ENCODE measurements at places on chromosomes 2 and 18. TPM values are rescaled to one million over a fixed set of nuclear protein-coding genes. Genes with fewer than 3 reads are reported as not detected.

DNA sequence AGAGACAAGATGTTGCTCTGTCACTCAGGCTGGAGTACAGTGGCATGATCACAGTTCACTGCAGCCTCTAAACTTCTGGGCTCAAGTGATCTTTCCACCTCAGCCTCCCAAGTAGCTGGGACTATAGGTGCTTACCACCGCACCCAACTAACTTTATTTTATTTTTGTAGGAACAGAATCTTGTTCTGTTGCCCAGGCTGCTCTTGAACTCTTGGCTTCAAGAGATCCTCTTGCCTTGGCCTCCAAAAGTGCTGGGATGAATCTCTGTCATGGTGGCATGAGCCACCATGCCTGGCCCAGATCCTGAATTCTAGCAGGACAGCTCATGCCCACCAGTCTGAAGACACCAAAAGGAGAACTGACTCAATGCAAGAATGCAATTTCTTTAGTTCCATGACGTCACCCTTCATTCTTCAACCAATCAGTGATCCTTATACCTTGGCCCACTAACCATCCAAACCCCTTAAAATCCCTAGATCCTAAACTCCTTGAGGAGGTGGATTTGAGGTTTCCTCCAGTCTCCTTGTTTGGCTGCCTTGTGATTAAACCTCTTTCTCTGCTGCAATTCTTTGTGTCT is 25.6 kb upstream of the CXXC1 start:
- no peak for DNase-seq

GRCh38 chr2:27807476-27807875 is 36.0 kb downstream of the MRPL33 start:
- DNase-seq: no peak

The CFC1 gene
- not detected for total RNA-seq

The FOXI3 gene
- total RNA-seq: not detected

GRCh38 chr2:216607277-216607560 is 26.0 kb upstream of the IGFBP2 start:
- DNase-seq: no peak

GRCh38 chr2:66803726-66804125 is 368.8 kb downstream of the MEIS1 start:
- no peak for DNase-seq

GRCh38 chr2:177302552-177302951 is 38.0 kb upstream of the NFE2L2 start:
- DNase-seq: no peak

DNA sequence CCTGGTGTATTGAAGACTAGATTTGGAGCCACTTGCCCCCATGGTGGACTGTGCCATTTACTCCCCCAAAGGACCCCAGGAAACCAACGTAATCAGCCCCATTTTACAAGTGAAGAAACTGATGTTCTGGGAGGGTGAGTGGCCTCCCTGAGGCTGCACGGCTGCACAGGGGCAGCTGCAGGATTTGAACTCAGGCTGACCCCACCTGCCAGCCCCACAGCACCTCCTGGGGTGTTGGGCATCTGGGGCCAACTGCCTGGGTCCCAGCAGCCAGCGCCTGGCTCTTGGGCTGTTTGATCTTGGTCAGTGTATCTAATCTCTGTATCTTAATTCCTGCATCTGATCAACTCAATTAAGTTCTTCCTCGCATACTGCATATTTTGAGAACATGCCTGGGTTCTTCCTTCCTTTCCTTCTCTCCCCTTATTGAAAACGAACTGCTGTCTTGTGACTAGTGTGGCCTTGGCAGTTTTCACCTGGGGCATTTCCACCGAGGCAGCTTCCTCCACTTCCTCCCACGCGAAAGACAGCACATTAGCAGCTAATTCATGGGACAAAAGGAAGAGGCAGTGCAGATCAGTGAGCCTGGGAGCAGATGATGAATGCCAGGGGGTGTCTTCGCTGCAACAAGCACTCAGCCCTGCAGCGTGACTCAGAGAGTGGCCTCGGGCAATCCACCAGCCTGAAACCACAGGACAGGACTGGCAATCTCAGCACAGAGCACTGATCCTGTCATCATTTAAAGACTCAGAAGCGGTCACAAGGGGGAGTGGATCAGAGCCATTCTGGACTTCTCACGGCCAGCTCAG is 184.1 kb upstream of the RAB12 start:
- no peak for DNase-seq

The FBXO48 gene
- total RNA-seq: 0.97 TPM

The EPAS1 gene
- total RNA-seq: 275 TPM

The MAL gene
- 2.3 TPM for total RNA-seq

DNA sequence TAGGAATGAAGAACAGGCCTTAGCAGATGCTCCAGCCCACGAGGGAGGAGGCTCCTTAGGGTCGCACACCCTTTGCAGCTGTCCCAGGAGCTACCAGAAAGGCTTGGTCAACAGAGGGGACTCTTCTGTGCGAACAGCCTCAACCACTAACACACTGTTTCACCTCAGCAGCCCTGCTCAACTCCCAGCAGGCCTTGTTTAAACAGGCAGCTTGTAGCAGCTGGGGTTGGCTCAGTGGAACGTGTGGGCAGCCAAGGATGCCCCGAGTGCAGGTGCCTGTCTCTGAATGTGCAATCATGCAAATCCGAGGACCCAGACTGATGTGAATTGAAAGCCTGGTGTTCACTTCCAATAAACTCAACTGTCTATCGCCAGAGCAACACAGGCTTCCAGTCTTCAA is 88.7 kb upstream of the CXCR4 start:
- no peak for DNase-seq

DNA sequence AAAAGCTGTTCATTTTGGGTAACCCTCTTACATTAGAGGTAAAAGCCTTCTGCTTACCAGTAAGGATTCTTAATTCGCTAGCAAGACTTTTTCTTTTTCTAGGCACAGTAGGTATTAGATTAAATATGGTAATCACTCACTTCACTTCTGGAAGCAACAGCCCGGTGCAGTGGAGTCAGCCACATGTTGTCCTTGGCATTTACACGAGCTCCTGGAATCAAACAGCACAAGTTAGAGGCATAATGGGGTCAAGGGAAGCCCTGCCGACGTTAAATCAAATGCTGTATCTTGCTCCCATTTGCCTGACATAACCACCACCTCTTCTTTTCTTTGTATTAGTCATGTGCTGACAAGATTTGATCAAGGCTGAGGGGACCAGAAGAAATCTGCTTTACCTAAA is 174.1 kb downstream of the ANKRD44 start:
- no peak for DNase-seq

GRCh38 chr2:120669121-120669952 is 66.3 kb upstream of the GLI2 start:
- DNase-seq: no peak

The TSPYL6 gene
- 0.20 TPM for total RNA-seq

DNA sequence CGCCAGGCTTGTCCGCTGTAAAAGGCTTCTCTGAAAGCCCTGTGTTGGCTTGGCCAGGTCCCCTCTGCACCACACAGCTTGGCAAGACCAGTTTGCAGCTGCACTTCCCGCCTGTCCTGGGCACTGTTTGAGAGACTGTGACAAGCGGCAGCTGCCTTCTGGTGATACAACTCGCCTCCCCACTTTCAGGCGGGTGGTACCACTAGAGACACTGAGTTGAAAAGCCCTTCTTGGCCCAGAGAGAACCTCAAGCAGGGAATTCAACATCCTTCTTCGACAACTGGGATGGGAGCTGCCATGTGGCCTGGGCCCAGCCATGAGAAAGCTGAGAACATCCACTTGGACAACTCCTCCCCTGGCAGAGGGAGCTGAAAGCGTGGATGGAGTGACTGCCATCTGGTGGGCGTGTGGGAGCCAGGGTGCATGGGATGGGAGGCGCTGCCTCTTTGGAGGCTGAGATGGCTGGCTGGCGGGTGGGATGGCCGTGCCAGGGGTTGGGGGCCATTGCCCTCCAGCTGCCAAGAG is 125.5 kb upstream of the REV1 start:
- DNase-seq: no peak

- no peak for DNase-seq
Measured at GRCh38 chr18:39113790-39114189, 1548.2 kb upstream of the CELF4 start.

- no peak for DNase-seq
Measured at GRCh38 chr18:23828426-23828825, 139.2 kb downstream of the LAMA3 start.

- no peak for DNase-seq
Measured at GRCh38 chr2:207724113-207724512, 12.7 kb downstream of the CCNYL1 start.

DNA sequence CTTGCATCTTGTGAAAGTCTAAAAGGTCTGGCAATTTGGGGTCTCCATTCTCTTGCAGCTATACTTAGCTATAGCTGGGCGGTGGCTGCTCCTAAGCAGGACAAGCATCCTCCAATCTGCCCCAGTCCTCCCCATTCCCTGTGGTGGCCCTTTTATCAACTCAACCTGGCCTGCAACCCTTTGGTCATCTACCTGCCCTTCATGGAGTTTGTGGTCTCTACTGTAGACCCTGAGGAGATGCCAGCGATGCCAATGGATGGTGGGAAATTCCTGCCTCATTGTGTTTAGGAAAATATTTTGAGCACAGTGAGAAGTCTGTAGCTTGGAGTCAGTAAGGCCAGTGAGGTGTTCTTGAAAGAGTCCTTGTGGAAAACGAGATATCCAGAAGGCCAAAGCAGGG is 143.4 kb downstream of the CAPN13 start:
- no peak for DNase-seq

DNA sequence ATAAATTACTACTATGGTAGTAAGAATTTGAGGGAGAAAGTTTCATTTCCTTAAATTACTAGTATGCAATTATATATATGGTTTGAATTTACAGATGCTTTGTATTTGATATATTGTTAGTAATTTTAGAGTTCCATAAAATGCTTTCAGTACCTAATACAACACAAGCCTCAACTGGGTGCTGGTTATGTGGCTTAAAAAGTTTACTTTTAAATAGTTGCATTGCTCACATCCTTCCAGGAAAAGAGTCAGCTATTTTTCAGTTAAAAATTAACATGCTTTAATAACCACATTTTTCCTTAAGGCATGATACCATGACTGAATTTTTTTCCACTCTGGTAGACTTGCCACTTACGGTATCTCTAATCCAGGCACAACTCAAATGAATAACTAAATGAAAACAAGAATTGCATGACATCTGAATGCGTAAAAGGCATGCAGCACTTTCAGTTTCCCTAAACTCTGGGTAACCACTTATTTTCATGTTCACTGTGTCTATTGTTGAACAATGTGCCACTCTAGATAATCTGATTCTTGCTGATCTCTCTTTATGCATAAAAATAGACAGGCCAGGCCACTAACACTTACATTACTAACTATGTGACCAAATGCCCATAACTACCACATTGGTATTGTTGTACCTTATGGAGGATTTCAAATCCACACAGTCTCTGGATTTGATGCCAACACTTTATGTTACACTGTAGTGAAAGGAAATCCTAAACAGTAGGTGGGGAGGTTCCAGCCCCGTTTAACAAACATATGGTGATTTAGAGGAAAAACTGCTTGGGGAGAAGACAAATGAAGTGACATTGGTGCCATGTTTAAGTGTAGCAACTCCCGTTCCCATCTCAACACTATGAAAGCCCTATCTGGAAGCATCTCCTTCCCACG is 35.5 kb upstream of the SLC35F5 start:
- DNase-seq: no peak

DNA sequence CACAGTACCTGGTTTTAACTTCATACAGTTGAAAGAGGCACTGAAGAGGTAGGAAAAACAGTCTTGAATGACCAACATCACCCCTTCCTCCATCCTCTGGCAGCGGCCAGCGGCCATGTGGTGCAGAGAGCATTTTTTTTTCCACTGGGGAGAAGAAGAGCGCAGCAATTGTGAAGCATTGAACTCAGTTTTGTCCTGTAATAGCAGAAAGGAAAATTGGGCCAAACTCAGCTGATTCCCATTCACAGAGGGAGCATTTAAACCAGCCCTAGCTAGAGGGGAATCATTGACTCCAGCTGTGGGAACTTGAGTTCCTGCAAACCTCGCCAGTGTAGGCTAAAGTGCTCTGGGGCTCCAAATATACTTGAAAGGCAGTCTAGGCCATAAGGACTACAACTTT is 316.6 kb upstream of the CHST9 start:
- no peak for DNase-seq

DNA sequence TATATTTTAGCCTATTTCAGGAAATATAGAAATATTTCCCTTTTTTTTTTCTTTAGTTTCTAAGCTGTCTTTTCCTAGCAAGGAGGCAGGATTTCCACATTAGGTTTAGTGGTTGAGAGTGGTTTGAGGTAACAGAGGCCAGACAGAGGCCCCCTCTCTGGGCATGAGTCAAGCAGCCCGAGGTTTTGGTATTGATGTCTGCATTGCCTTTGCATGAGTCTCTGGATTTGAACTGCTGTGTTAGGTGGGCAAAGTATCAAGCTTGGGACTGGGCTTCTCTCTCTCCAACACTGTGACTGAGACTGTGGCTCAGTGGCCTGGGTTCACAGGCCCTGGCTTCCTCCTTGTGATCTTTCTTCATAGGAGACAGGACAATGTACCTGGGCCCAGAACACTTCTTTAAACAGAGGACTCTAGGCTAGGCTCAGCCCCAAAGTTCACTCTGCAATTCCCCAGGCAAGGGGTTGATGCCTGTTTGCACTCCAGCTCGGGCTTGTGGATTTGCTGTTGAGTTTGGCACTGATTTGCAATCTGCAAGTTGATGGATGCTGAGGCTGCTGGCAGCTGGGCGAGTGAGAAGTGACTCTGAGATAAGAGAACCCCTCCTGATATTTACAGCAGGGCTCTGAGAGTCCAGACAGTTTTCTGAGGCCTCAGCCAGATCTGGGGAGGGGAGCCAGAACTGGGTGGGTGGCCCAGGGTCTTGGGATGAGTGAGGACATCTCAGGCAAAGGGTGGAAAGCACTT is 271.2 kb downstream of the EN1 start:
- peak; percentile 5 for DNase-seq

The FLACC1 gene
- total RNA-seq: 6.5 TPM

GRCh38 chr2:10057231-10058107 is 14.1 kb downstream of the KLF11 start:
- DNase-seq: peak; percentile 65

- DNase-seq: peak; percentile 5
Measured at GRCh38 chr2:17877811-17878280, 621 bp upstream of the KCNS3 start.

The TTR gene
- total RNA-seq: not detected

The ERLEC1 gene
- total RNA-seq: 39.9 TPM

GRCh38 chr18:39406941-39407340 is 1841.3 kb upstream of the CELF4 start:
- DNase-seq: no peak

DNA sequence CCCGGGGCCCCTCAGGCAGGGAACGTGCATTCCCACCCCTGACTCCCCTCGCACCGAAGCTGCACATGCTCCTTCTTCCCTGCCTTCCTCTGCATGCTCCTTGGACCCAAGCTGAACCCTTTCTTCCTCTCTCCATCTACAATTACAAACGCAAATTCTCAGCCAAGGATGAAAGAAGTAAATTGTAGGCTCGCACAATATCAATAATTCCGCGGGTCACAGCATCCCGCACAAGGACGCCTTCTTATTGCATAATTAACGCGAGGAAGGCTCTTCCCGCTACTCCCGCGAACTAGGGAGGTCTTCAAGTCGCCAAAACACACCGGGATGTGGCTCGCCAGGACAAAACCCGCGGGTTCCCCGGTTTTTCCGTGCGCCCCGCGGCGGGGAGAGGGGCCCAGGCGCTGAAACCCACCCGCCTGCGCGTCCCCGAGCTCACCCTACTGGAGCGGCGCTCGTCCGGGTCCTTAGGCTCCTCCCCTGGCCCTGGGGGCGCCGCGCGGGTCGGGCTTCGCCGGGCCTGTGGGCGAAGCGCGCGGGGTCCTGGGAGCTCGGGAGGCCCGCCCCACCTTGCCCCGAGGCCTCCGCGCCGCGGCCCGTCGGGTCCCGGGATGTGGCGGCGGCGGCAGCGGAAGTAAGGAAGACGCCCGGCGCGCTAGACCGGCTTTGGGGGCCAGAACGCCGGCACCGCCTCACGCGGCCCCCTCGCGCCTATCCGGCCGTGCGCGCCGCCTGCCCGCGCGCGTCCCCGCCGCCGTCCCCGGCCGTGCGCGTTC is at the start of gene CHST10:
CHST10 (minus strand) TSS at position 734 of the 776 bp plus-strand sequence. CDS start 10,993 bp downstream, outside the sequence.
- DNase-seq: peak; percentile 67
